NCI-H1417 treated with DMSO at 0.1 percent for 48 hours (cell line): ENCODE measurements at places on chromosomes 1 and 21.

- DNase-seq: no peak
Measured at GRCh38 chr1:244207935-244208244, 156.8 kb downstream of the ZBTB18 start.

GRCh38 chr1:37147392-37147831 lies 113.1 kb upstream of the GRIK3 start:
- no peak for DNase-seq

GRCh38 chr1:209862391-209863356 lies 34.9 kb downstream of the UTP25 start:
- no peak for DNase-seq

DNA sequence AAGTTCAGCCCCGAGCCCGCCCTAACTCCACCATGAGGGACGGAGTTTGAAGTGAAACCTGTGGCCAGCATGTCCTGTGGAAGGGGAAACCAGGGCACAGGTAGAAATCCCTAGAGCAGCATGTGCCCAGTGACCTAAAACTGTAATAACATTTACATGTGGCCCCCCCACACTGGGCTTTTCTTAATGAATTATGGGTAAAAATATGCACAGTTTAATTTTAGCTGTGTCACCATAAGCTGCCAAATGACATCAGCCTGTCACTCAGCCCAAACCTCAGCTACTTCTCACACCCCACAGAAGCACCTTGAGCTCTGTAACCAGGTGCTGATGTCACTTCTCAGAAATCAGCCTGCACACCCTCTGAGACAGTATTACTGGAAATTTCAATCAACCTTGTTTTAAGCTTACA lies 50.0 kb upstream of the SLC19A1 start:
- no peak for DNase-seq

DNA sequence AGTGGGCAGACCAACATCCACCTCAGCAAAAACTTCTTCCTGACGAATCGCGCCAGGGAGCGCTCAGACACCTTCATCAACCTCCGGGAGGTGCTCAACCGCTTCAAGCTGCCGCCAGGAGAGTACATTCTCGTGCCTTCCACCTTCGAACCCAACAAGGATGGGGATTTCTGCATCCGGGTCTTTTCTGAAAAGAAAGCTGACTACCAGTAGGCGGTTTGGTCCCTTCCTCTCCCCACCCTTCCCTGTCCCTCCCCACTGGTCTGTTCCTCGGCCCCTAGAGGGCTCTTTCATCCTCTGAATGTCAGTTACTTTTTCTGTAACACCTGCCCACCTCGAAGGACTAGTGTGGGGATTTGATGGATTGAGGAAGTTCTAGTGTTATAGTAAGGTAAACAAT lies 46.9 kb downstream of the CAPN2 start:
- no peak for DNase-seq

GRCh38 chr1:28067523-28068090 lies 20.8 kb downstream of the EYA3 start:
- DNase-seq: no peak

DNA sequence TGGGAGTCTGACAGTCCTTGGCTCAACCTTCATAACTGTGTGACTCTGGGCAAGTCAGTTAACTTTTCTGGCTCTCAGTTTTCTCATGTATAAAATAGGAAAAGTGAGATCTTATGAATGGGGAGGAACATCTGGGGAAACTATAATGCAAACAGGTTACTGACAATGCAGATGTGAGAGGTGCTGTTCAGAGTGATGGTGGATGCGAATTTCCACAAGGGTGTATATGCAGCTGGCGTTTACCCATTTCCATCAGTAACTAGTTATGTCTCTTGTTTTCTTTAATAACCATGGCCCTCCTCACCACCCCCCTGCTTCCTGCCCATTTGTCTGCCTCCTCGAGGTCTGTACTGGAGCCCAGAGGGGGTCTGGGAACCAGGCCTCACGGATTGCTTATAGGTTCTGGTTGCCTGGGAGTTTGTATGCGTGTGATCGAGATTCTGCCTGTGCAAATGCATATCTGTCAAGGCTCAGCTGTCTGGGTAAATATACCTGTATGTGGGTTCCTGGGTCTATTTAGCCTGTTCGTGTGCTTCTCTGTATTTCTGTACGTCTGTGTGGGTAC lies 44.4 kb downstream of the AHDC1 start:
- DNase-seq: no peak

DNA sequence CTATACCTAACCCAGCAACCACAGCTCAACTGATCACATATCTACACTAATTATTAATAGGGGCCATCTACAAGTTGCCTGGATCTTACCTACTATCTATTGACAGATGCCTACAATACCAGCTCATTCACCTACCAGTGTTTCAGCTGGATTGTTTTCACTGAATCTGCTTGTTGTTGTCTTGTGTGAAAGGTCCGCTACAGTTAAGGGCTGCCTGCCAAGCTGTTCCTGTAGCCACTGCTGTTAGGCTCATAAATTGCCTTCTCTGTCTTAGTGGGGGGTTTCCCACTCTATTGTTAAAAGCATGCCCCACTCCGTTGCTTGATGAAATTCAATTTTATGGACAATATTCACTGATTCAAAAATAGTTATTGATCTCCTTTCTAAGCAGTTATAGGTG lies 199.7 kb upstream of the TMPRSS15 start:
- peak; percentile 100 for DNase-seq

DNA sequence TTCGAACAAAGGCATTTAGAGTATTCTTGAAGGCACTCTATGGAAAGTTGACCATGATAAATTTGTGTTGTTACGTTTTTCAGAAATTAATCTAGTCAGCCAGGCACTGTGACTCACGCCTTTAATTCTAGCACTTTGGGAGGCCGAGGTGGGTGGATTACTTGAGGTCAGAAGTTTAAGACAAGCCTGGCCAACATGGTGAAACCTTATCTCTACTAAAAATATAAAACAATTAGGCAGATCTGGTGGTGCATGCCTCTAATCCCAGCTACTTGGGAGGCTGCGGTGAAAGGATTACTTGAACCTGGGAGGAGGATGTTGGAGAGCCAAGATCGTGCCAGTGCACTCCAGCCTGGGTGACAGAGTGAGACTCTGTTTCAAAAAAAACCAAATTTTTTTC lies 130.6 kb upstream of the BRINP3 start:
- DNase-seq: no peak

- no peak for DNase-seq
Measured at GRCh38 chr1:119958223-119958622, 61.9 kb upstream of the ADAM30 start.

GRCh38 chr1:36845802-36846201 lies 188.5 kb downstream of the GRIK3 start:
- no peak for DNase-seq

- no peak for DNase-seq
Measured at GRCh38 chr1:210786546-210786945, 347.4 kb downstream of the KCNH1 start.

- no peak for DNase-seq
Measured at GRCh38 chr1:1005774-1006304, 5.9 kb upstream of the HES4 start.

DNA sequence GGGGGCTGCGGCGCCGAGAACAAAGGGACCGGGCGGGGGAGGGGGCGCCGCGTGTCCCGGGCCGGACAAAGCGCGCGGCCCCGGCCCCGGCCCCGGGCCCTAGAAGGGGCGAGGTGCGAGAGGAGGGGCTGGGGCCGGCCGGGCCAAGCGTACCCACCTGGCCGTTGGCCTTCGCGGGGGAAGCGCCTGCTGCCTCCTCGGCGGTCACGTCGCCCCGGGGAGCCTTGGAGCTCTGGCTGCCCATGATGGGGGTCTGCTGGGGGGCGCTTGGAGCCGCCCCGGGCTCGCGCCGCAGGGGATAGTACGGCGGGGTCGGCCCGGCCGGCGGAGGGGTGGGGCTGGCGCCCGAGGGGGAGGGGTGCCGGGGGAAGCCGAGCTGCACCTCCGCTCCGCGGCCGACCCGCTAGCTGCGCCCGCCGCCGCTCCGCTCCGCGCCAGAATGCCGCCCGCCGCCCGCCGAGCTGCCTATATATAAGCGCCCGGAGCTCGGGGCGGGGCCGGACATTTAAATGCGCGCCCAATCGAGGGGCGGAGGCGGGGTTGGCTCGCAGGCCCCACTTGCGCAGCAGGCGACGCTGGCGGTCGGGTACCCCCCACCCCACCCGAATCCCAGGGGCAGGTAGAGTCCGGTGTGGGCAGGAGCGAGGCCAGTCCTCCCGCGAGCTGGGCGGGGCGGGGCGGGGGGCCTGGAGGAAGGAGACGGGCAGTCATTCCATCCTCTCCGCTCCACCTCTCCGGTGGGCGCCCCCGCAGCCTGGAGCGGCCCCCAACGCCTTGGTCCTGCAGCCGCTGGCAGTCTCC lies at the start of gene MARCKSL1:
TSS of gene MARCKSL1 (minus strand) at position 444 of the 801 bp plus-strand sequence. CDS start at position 244, 200 bp downstream.
- DNase-seq: peak; percentile 16

DNA sequence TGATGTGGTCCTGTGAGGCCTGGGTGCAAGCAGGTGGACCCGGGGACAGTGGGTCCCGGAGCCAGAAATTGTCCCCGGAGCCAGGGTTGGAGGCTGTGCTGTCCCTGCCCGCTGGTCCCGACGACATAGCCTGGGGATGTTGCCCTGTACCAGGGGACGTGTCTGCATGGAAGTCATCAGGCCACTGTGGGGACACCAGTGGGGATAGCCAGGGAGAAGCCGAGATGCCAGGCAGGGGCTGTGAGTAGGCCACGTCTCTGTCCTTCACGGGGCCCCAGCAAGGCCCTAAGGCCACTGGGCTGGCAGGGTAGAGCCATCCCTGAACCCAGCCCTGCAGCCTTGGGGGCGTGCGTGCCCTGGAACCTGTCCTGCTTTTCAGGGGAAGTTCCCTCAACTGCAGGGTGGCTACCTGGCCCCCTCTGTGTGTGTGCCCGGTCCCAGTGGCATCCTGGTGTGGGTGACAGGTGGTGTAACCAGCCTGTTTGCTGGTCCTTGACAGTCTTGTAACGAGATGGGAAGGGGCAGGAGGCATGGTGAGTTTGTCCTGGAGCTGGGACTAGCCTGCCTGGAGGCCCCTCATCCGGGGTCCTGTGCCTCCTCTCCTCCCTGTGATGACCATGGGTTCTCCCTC lies 73.2 kb downstream of the OBSCN start:
- DNase-seq: no peak

DNA sequence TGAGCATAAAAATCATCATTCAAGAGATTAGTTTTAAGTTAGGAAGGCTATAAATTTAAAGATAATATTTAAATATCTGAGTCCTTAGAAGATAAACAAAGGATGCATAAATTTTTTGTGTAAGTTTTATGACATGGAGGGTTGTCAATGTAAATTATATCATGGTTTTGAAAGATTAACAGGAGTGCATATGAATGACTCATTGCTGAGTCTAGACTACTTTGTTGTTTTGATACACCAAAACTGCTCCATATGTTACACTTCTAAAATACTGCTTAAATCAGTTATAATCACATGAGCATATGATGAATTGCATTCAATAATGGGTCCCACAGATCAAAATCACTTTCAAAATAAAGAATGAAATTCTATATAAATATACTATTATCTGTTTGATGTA lies 312.5 kb downstream of the KCNT2 start:
- DNase-seq: no peak

GRCh38 chr1:39973503-39974135 lies 18.7 kb downstream of the MFSD2A start:
- peak; percentile 30 for DNase-seq

GRCh38 chr1:25033828-25034705 lies 104.0 kb upstream of the RUNX3 start:
- no peak for DNase-seq

DNA sequence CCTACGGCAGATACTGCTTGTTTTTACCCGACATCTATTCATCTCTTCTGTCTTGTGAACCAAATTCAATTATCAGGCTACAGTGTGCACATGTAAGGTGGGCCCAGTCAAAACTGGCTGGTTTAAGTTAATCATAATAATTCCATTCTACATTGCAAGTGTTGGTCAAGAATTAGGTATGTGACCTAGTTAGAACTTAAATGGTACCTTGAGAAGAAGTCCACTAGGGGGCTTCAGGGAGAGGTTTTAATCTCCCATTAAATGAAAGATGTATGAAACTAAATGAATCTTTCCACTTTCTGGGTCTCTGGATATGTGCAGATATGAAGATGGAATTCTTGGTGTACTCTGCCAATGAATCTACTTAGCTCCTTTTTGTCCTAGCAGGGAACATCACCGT lies 187.1 kb downstream of the CDC42BPA start:
- no peak for DNase-seq

DNA sequence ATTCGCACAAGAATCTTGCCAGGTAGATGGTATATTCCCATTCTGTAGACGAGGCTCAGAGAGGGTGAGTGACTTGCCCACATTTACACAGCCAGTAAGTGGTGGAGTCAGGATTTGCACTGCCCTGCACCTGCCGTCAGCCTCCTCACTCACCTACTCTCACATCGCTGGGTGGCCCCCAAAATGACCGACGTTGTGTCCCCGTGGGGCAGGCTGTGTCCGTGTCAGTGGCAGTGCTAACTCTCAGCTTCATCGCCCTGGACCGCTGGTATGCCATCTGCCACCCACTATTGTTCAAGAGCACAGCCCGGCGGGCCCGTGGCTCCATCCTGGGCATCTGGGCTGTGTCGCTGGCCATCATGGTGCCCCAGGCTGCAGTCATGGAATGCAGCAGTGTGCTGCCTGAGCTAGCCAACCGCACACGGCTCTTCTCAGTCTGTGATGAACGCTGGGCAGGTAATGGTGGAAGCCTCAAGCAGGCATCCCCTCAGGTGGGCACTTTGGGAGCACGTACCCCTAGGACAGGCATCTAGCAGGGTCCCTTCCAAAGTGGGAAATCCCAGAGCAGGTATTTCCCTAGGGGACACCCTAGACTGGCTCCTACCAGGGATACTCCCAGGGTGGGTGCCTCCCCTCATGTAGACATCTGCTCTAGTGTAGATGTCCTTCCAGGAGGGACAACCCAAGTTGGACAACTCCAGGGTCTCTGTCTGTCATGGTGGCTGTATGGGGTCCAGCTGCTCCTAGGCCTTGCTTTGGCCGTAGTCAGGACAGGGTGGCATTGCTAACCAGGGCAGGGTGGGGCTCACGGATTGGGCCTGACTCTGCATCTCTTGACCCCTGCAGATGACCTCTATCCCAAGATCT lies 3.4 kb downstream of the HCRTR1 start:
- DNase-seq: no peak

DNA sequence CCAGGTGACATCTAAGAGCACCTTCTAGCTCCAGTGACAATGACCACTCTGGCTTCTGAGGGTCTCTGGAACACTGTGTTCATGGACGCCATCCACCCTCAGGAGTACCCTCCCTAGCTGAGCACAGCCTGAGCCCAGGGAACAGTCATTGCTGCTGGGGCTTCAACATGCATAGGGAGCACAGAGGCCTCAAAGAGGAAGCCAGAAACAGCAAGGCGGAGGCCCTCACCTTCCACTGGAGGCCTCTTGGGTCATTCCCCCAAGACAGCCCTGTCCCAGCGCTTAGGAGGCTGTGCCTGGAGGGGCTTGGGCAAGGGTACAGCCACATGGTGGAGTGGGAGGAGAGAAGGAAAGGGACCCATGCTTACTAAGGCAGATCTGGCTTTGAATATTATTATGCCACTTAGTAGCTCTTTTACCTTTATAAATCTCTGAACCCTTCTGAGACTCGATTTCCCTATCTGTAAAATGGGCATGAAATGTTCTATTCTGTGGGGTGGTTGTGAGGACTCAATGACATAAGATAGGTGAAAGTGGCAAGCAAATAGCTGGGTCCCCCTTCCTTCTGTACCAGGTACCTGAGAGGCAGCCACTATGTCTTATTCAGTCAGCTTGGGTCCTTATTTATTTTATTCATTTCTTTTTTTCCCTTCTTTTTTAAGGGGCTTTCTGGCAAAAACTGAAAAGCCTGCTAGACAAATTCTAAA lies 32.8 kb downstream of the PTAFR start:
- DNase-seq: no peak
